Esophagus squamous epithelium (tissue), 5 donors: ENCODE measurements at places on chromosomes 12 and 14.

- no peak for DNase-seq
Observed at GRCh38 chr12:66189486-66189843, 451 bp downstream of the IRAK3 start.

DNA sequence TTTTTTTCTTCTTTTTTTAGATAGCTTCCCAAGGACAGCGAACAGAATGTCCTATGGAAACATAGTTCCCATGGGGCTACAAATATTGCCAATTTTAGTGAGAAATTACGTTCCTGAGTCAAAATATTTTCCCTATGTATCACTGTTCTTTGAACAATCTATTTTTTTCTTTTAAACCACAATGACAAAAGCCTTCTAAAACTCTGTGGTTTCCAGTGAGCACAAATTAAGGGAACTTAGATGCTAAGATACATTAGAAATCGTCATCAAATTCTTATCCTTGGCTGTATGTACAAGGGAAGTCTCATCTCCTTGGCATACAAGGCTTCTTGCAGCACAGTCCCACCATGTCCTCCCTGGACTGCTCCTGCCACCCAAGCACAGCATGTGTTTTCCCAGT, 17.9 kb downstream of the CPM start:
- no peak for DNase-seq

GRCh38 chr12:116896411-116896924, 14.3 kb upstream of the FBXW8 start:
- DNase-seq, result no peak

DNA sequence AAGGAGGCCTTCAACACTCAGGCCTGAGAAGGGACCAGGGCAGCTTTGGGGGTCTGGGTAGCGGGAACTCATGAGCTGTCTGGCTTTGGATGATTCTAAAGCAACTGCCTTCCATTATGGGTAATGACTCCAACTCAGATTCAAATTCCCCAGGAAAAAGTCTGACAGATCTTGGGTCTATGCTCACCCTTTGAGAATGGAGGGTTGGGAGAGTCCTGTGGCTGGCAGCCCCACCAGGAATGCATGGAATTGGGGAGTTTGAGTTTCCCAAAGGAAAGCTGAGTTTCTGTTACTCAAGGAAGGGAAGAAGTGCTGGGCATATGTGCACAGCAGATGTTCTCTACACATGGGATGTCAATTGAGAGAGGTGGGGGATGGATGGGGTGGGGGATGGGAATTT, 22.4 kb upstream of the LTBP2 start:
- no peak for DNase-seq

DNA sequence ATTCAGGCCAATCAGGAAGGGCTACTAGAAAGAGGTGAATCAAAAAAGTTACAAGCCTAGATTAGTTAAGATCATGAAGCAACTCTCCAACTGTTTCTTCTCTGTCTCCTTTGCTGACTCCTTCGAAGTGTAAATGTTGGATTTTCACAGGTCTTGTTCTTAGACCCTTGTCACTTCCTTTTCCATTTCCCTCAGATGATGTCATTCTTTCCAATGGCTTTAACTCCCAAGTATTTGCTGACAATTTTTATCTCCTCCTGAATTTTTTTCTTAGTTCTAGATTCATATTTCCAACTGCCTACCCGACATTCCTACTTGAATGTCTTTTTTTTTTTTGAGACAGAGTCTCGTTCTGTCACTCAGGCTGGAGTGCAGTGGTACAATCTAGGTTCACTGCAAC, 10.8 kb downstream of the GAS2L3 start:
- DNase-seq, result no peak

DNA sequence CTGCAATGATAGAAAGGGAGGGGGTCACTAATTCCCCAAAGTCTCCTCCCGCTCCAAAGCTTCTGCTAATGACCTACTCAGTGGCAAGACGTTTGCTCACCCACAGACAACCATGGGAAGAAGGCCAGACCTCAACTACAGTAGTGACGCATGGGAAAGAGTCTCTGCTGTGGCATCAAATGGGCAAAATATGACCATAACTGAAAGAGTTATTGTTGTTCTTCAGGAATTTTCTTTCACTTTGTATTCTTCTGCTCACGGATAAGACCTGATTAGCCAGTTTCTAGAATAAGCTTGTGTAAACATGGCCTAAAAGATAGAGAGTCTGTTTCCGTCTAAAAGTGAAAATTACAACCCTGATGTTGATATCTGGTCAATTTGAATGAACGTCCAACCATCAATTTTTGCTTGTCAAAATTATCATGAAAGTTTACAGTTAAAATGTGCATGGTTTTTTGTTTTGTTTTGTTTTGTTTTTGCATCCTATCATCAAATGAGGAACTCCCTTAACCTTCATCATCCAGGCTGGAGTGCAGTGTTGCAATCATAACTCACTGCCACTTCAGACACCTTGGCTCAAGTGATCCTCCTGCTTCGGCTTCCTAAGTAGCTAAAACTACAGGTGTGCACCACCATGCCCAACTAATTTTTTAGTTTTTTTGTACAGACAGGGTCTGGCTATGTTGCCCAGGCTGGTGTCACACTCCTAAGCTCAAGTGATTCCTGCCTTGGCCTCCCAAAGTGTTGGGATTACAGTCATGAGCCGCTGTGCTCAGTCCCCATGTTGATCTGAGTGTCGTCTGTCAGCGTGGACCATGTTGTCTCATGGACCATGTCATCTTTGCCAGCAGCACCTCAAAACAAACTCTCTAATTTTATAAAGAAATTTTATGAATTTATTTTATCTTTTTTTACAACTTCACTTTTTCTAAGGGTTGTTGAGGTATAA, 7.0 kb downstream of the KRT6B start:
- no peak for DNase-seq

- no peak for DNase-seq
Observed at GRCh38 chr12:80230068-80230467, 130.7 kb downstream of the OTOGL start.
